ENCODE measurements at places on chromosomes 2 and 18.

- no peak for DNase-seq
Measured at GRCh38 chr2:196137271-196137670, 34.1 kb downstream of the STK17B start.

GRCh38 chr2:225354281-225354774, 45.2 kb upstream of the NYAP2 start:
- DNase-seq, result peak; percentile 16

- DNase-seq, result peak; percentile 44
Measured at GRCh38 chr2:27308359-27308881, at the start of gene UCN. TSS of gene UCN (minus strand) at chr2:27308445. CDS start at chr2:27307895, 550 bp downstream.

- DNase-seq, result no peak
Measured at GRCh38 chr2:66929632-66930338, 467.3 kb upstream of the ETAA1 start.
